SJSA1 (cell line): ENCODE measurements at places on chromosomes 6 and 20.

DNA sequence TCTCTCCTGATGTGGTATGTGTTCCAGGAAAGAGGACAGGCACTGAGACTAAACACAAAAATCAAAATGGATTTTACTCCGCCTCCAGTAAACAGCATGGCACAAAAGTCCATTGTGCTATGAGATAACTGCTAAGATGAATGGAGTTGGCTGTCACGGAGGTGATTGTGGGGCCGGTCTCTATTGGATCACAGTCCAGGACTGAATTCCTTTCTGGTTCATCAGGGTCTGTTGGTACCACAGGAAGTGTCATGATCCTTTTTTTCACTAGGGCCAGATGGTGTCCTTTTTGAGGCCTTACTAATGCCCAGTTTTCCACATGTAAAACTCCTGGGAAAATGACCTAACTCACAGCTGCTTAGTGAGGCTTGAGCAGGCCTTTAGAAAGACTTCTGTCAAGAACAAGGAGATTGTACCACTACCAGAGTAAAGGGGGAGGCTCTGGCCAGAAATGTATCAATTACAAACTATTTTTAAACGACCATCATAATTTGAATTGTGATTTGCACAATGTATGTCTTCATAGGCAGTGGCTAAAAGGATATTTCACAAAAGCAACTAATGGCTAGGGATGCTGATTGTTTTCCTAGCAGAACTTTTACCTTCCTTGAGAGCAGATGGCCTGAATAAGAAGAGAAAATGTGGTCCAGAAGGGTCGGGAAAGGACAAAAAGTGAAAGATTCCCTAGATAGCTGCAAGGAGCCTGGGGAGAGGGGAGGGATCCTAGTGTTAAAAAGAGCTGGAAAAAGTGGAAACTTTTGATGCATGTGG is 192.2 kb upstream of the POU3F2 start:
- peak; percentile 57 for DNase-seq

DNA sequence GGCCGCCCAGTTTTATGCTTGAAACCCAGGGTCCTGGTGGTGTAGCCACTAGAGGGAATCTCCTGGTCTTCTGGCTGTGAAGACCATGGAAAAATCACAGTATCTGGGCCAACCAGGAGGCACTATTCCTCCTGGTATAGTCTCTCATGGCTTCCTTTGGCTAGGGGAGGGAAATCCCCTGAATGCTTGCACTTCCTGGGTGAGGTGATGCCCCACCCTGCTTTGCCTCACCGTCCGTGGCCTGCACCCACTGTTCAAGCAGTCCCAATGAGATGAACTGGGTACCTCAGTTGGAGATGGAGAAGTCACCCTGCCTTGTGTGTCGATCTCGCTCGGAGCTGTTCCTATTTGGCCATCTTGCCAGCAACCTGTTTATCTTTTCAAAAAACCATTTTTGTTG is 10.1 kb upstream of the ZNF337 start:
- DNase-seq, result no peak

GRCh38 chr6:139262519-139263300 is 29.1 kb downstream of the TXLNB start:
- no peak for DNase-seq

- peak; percentile 90 for DNase-seq
These were observed 52.0 kb upstream of the FYN start for GRCh38 chr6:111925296-111925695.

DNA sequence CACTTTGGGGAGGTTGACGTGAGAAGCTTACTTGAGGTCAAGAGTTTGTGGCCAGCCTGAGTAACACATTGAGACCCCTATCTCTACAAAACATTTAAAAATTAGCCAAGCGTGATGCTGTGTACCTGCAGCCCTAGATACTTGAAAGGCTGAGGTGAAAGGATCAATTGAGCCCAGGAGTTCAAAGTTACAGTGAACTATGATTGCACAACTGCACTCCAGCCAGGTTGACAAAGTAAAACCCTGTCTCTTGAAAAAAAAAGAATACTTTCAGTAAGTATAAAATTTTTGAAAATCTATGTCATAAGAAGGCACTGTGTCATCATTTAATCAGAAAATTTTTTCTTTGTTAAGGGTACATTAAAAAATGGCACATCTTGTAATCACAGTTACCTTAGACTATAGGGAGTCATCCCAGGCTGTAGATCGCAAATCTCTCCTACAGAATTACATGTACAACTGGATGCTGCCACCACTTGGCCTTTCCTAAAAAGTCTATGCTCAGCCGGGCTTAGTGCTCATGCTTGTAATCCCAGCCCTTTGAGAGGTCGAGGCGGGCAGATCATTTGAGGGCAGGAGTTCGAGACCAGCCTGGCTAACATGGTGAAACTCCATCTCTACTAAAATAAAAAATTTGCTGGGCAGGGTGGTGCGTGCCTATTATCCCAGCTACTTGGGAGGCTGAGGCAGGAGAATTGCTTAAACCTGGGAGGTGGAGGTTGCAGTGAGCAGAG is 17.0 kb upstream of the MRS2 start:
- no peak for DNase-seq

DNA sequence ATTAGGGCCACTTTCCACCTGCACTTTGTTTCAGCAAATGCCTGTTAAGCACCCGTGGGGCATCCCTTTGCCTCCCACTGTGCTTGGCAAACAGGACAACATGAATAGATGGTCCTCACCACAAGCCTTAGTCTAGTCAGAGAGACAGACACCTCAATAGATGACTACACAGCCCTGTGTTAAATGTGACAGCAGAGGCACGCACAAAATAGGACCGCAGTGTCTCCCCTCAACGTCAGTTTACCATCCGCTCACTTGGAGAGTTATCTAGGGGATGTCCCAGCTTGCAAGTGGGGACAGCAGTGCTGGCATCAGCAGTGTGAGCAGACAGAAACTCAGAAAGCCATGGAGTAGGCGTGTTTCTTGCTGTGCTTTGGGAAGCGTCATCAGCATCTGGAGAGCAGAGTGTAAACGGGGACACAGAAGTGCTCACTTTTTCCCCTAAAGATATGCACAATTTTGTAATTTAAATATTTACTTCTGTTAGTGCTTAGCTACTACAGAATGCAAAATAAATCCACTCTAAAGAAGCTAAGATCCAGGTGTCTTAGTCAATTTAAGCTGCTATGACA is 66.0 kb upstream of the TXNDC5 start:
- DNase-seq, result no peak
